Fibroblast of skin of right quadriceps (primary cell): ENCODE measurements at places on chromosomes 2 and 18.

GRCh38 chr18:79933765-79934164, 17.7 kb downstream of the SLC66A2 start:
- DNase-seq = peak; percentile 78

DNA sequence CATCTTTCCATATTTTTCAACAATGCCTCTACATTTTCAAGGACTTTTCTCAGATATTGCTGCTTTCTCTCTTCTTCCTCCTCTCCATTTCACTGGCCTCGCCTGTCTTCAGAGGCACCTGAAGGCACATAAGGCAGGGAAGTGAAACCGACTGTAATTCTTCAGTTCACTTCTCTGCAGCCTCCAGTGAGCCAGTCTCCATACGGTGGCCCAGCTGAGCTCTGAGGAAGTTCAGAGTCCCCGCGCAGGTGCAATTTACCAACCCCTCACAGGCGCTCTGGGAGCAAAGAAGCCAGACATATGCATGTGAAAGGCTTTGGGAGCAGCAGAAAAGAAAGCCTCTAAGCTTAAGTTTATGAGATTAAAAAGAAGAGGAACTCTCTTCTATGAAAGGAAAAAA, 12.4 kb downstream of the KLHL14 start:
- no peak for DNase-seq

GRCh38 chr2:135647836-135648579, 93.6 kb upstream of the UBXN4 start:
- no peak for DNase-seq

DNA sequence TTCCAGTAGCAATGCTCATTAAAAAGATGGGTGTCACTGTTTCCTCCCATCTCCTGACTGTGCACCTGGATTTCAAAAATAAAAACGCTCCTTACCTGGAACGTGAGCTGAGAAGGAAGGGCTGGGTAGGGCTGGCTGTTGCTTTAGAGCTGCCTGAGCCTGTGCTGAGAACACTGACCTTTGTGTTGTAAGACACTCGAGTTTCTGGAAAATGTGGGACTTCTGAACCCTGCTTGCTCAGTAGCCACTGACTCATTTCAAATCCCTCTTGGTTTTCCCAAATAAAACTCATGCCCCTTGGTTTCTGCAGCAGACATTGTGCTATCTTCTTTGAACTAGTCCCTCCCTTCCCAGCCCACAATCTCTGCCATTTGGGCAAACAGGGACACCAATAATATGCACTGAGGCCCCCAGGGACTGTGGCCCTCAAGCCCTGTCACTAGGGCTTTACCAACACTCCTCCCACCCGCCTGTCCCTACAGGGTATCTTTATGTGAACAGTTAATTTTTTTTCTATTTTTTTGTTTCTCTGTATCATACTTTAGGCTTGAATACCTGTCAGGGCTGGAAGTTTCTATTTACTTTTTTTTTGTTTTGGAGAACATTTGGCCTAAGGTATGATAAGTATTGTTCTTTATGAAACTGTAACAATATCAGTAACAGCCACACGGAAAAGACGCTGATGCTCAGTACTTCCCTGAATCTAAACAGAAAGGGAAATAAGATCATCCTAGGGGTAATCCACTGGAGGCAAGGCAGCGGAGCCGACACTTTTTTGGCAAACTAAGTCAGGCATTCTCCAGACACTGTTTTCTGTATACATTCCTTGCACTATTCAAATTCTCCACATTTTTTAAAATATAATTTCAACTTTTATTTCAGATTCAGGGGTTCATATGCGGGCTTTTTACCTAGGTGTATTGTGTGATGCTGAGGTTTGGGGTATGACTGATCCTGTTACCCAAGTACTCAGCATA, 280.2 kb downstream of the STK39 start:
- no peak for DNase-seq

GRCh38 chr2:189648846-189649509, 12.3 kb upstream of the ASNSD1 start:
- DNase-seq = peak; percentile 38

DNA sequence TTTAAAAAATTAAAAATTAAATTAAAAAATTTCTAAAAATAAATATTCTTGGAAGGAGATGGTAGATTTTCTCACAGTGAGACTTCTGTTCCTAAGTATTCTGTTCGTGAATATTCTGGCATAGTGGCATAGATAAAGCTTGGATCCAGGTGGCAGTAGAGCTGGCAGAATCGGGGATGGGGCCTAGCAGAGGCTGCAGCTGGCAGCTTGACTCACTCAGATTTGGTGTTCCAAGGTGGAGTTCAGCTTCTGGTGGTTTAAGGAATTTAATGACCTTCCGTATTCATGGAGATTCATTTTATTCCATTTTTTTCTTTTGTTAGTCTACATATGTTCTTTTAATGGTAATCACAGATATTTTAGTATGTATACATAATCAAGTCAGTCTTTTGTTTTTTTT, 19.9 kb downstream of the ARMC9 start:
- DNase-seq = no peak

DNA sequence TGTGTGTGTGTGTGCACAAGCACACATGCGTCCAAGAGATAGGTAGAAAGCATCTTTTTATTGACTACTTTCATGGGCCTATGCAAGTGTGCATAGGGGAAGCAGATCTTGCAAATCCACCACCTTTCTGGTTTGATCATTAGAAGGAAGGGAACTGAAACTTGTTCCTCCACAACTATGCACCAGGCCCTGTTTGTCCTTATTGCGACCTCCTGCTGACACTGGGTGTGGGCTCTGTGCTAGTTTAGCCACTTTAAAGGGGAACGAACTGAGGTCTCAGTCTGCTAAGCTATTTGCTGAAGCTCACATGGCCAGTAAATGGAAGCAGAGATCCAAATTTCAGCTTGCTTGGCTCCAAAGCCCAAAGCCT, 32.1 kb upstream of the INSIG2 start:
- DNase-seq = no peak

DNA sequence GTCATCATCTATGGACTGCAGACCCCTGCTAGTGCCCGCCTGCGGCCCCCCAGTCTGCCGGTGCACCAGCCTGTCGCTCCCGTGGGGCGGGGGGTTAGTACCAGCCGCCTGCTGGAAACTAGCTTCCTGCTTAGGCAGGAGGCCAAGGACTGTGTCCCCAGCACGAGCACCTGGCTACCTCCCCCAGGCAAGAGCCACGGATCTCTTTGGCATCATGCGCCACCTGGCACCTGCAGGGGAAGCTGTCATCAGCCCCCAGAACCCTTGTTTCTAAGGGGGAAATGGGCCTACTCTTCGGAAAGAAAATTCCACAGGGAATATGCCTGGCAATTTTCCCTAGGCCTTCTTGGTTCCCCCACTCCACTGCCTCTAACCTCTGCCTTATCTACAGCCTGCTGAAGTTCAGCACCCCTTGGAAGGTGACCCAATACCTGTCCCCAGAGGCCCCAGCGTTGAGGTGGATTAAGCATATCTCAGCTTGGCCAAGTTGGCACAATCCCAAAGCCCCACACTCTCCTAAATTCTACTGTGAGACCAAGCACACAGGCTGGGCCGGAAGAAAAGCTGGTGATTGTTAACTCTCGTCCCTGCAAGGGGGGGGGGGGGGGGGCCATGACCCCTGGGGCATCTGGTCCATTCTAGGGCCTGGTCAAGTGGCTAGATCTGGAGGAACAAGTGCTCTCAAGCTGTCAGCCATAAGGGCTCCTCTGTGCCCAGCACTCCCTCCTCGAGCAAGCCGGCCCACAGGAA, 62.0 kb upstream of the POMC start:
- no peak for DNase-seq

DNA sequence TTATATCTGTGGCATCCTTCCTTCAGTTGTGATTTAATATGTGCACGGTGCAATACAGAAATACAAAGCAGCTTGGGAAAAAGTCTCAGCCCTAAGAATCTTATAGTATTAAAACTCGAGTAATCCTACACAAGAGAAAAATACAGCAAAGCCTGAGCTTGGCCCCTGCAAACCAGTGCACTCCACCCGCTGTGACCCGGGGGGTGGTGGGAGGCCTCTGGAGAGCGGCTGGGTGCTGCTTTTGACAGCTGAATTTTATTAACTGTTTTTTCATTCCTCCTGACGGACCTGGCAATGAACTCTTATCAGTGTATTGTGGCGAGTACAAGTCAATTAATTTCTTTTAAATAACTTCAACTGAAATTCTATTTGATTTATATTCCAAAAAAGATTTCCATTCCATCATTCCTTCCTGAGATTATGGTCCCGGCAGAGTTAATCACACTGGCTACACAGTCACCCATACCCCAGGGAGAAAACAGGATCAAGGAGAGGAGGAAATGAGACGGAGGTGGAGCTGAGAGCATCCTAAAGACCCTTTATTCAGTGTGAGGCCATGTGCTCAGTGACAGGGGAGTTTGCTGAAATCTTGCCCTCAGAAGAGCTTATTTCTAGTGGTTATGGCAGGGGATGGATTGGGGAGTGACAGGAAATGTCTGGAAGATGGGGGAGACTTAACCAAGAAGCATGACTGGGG, 124.8 kb downstream of the KLHL29 start:
- no peak for DNase-seq

- no peak for DNase-seq
Measured at GRCh38 chr18:13379062-13379865, 160.7 kb downstream of the LDLRAD4 start.

- DNase-seq = no peak
Measured at GRCh38 chr2:105176429-105176828, 65.1 kb upstream of the GPR45 start.

DNA sequence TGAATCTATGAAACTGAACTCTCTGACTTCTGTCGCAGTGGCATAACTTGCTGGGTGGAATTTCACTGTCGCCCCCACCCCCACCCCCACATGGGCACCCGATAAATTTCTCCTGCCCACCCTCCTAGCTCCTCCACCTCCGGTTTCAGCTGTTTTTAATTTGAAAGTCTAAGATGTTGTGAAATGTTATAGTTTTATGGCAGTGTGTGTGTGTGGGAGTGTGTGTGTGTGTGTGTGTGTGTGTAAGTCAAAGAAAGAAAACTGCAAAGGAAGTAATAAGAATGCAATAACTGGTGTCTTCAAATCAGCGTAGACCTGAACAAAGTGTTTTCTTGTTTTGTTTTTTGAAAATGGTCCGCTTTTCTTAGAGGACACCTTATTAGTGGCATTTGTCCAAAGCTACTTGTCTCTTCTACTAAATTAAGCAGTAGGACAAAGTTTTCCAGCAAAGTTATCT, 388 bp downstream of the DTNA start:
- peak; percentile 79 for DNase-seq

DNA sequence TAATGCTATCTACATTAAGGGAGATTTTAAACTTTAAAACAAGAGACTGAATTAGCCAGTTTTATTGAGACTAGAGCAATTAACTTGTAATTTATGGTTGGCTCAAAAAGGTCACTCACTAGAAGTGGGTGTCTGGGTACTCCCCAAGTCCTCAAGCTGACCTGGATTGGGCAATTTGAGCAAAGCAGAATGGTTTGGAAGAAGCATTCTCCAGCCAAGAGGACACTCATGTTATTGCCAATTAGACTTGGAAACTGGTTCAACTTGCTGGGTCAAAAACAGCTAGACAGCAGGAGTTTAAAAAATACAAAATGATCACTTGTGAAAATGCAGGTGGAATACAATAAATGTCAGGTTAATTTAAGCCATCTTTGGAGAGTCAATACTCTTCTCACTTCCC, 29.5 kb upstream of the MYO1B start:
- DNase-seq = no peak

DNA sequence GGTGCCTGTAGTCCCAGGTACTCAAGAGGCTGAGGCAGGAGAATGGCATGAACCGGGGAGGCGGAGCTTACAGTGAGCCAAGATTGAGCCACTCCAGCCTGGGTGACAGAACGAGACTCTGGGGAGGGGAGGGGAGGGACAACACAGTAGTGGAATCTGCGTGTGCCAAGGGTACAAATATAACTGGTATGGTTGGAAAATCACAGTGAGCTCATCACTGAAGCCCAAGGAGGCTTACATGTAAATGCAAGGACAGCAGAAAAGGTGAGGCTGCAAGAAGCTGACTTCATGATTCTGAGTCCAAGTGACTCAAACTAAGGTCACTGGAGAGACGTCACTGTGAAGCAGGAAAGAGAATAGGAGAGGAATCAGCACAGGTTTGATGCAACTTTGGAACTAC, 9.2 kb downstream of the SEPTIN10 start:
- DNase-seq = peak; percentile 44

- peak; percentile 63 for DNase-seq
Measured at GRCh38 chr18:28189400-28190239, 12.7 kb upstream of the CDH2 start.

DNA sequence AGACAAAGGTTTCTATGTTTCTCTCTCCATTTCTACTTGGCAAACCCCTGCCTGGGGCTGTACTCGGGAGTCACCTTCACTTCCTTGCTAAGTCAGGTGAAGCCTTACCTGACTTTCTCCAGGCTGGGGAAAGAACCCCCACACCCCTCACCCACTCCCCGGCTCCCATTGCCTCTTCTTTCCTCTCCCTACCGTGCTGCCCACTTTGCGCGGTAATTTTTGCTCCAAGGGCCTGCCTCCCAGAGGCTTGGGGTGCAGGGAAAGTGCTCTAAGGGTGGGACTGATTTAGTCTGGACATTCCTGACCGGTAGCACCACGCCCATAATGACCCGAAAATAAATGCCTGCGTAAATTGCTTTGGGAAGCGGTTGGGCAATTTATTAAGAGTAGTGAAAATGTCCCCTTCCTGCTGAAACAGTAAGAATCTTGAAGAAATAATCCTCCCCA, 49.1 kb upstream of the ATP6V1B1 start:
- no peak for DNase-seq

GRCh38 chr18:63446266-63446665, 24.0 kb upstream of the VPS4B start:
- DNase-seq = no peak

DNA sequence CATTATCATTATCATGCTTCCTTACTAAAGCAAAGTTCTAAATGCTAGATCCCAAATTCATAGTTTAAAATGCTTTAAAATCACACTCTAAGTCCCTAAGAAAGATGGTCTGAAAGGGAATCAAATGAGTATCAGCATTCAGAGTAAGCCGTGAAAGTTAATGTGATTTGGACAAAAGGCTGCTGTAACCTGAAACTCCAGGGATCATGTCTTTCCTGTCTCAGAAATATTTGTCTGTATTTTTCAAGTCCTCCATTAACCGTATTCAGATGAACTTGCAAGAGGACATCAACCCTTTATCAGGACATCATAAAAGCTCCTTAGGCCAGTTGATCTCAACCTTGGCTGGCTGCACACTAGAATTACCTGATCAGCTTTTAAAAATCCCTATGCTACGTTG, 324.3 kb upstream of the PKDCC start:
- DNase-seq = no peak
